ENCODE measurements at places on chromosomes 3 and 15.

GRCh38 chr3:169034401-169034800 is 629.1 kb downstream of the MECOM start:
- no peak for DNase-seq

- DNase-seq, result no peak
Observed at GRCh38 chr3:188233320-188233719, 79.4 kb downstream of the LPP start.

- no peak for DNase-seq
Observed at GRCh38 chr3:123655400-123655799, 70.5 kb upstream of the HACD2 start.

GRCh38 chr15:61989667-61990066 is 70.6 kb downstream of the VPS13C start:
- DNase-seq, result no peak

- no peak for DNase-seq
Observed at GRCh38 chr15:79804838-79805237, 92.0 kb downstream of the MTHFS start.

DNA sequence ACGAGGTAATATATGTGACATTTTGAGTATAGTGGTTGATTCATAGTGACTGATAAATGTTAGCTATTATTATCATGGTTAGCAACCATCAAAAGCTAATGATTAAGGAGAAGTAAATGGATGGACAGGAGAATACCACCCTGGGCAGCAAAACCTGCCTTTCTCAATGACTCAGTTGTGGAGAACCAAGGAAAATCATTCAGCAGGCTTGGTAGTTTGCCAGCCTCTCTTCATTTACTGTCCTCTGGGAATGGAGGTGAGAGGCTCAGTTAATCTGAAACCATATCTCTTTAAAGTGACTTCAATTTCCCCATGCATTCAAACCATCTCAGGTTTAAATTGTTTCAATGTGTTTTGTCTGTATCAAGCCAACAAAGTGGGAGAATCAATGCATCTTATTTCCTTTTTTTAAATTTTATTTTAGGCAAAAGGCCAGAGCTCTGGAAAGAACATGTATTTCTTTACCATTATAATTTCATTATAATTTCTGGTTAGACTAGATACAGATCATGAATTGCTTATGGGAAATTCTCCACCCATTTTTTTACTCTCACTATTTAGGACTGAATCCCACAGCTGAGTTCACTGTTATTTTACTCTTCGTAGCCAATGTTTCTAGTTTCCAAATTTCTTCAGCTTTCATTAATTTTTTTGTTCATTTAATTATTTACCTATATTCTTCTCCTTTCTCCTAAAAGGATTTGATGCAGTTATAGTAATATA is 2.7 kb downstream of the TM4SF18 start:
- no peak for DNase-seq

- no peak for DNase-seq
Observed at GRCh38 chr3:29488922-29489321, 208.1 kb downstream of the RBMS3 start.

DNA sequence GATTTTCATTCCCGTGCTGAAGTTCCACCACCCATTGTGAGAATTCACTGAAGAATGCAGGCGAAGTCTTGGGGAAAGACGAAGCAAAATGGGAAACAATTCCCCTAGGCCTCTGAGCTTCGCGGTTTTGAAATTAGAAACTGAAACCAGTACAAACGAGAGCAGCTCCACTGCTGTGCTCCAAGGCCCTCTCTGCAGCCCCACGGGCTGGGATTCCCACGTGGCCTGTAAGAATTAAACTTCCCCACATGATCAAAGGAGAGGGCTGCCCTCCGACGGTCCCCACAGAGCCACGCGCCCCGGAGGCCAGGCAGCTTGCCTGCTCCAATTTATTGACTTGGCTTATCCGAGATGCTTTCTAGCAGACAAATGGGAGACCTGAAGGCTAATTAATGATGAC is 144.0 kb downstream of the GREM1 start:
- peak; percentile 61 for DNase-seq

DNA sequence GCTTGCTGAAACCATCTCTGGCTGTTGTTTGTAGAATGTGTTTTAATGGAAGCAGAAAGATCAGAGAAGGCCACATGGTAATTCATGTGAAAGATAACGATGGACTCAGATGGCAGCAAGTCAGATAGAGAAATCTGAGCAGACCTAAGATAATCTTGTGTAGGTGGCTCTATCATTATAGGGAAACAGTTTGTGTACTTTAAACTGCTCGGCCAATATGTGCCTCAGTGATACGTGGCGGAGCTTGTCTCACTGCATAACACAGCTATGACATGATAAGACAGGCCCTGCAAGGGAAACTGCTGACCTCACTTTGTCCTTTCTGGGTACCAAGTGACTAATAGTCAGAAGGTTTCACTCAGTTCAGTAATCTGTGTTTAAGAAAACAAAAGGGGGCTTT is 51.0 kb downstream of the MME start:
- no peak for DNase-seq

GRCh38 chr3:62950210-62950609 is 75.0 kb upstream of the CADPS start:
- DNase-seq, result no peak

- no peak for DNase-seq
Observed at GRCh38 chr15:74137537-74137894, 7.1 kb downstream of the ISLR2 start.

GRCh38 chr3:129311054-129311902 is 32.6 kb downstream of the HMCES start:
- DNase-seq, result no peak

DNA sequence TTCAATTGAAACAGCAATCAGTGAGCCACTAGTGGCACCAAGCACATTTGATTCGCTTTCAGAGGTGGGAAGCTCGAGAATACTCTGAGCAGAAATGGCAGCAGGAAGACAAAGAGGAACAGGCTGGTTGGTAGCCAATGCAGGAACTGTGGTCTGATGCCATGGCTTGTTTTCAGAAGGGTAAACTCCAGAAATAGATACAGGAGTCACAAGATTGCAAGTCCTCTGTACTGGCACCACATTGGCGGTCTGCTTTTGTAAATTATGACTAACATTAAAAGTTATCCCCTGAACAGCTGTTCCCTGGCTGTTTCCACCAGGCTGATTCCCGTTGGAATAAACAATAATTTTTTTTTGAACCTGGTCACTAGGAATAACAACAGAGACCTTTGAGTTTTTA is 35.5 kb downstream of the USF3 start:
- DNase-seq, result no peak

DNA sequence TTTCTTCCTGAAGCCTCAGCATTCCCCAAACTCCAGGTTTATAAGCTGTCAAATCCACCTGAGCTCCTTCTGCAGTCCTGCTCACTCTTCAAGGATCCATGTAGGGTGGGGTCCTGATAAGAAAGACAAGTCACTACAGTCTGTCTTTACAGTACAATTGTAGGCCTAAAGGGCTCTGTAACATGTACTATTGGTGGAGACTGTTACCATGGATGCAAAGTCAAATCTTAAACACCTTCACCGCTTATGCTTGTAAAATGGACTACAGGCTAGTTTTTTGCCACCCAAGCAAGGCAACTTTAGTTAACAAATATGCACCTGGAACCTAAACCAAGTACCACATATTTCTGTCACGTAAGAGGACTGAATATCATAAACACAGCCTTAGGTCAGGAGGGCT is 44.7 kb downstream of the CBLB start:
- no peak for DNase-seq

- DNase-seq, result no peak
Observed at GRCh38 chr3:32963871-32964270, 12.4 kb downstream of the CCR4 start.

DNA sequence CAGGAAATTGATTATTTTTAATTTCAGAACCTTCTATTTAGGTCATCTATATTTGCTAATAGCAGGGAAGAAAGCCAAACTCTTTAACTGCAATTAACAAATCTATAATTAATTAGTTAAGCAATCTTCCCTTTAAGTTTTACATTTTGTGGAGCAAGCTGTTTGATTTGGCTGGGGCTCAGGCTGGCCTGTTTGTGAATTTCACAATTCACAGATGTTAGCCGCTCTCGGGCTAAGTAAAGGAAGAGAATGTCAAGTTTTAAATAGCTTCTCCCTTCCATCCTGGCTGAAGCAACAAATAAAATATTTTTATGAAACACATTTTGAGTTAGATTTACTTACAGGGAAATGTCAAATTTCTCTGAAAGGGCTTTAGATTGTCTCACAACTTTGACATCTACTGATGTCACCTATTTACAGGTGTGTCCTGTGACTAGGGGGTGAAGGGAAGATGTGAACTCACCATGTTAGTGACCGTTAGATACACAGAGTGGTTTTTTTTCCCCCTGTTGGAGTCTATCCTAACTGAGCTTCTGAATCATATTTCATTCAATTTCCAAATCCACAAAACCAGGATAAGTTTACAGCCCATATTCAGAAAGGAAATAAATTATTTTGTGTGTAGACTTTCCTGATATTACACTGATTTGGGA is 1.3 kb upstream of the TP63 start:
- no peak for DNase-seq

DNA sequence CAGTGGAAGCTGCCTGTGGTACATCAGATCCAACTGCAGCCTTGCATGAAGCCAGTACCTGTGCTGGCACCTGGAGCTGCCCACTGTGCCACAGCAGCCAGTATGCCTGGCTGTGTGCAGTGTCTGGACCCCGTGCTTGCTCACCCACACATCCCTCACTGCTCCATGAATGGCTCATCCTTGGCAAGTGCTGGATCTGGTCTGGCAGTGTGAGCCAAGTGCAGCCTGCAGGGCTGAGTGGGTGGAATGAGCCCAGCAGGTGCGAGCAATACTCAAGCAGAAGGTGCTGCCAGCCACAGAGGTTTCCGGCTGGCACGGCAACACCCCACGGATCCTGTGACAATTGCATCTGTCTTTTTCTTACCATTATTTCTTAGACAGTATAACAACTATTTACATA is 488.2 kb upstream of the ROBO2 start:
- DNase-seq, result no peak

DNA sequence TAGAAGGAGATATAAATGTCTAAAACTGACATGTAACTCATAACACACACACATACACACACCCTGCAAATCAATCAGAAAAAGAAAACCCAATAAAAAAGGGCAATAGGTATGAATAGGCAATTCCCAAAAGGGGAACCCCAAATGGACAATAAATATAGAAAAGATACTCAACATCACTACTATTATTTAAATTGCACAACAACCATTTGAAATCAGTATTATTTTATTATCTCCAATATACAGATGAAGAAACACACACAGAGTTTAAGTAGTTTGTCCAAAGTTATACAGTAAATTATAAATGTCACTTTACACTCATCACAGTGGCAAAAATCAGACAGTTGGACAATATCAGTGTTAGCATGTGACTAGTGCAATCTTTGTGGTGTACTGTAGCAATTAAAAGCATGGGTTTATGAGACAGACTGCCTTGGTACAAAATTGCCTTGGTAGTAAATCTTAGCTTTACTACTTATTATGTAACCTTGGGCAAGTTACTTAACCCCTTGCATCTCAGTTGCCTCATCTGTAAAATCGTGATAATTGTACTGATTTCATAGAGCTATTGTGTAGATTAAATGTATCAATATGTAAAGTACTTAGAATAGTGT is 3.4 kb upstream of the FSTL1 start:
- DNase-seq, result no peak

GRCh38 chr15:85305050-85305449 is 75.4 kb upstream of the AKAP13 start:
- DNase-seq, result no peak

DNA sequence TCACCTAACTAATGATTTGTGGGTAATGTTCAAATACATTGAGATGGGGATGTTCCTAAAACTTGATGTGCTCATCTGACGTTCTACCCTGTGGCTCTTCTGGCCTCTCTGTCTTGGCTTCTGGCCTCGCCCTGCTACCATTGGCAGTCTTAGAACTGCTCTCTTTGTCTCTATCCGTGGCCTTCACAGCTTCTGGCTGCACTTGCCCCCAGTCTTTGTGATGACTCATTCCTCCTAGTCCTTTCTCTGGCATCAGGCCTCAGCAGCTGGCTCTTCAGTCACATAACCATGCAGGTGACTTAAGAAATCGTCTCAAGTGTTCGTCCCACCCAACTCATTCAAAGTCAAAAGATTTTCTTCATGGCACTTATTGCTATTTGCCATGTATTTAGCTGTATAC is 188.1 kb downstream of the BBX start:
- no peak for DNase-seq

DNA sequence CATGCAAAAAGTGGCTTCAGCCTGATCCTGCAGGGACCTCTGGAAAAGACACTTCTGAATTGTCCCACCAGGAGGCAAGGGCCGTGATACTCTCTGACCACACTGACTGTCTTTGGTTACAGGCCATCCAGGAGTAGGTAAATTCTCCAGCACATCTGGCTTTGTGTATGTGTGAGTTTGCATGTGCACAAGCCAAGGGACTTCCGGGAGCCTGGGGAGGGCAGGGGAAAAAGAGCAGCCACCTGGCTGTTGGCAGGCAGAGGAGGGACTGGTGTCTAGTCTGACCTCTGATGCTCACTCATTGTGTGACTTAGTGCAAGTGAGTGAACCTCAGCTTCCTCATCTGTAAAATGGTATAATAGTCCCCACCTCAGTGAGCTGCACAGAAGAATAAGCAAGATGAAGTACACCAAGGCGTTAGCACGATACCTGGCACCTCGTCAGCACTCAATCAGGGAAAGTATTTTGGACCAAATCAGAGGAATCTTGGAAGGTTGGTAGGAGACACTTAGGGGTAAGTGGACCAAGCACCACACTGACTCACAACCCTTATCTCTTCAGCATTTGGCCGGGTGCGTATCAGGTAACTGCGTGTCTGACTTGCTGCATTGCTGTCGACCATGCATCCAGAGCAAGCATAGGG is 19.1 kb downstream of the KLHL6 start:
- no peak for DNase-seq

DNA sequence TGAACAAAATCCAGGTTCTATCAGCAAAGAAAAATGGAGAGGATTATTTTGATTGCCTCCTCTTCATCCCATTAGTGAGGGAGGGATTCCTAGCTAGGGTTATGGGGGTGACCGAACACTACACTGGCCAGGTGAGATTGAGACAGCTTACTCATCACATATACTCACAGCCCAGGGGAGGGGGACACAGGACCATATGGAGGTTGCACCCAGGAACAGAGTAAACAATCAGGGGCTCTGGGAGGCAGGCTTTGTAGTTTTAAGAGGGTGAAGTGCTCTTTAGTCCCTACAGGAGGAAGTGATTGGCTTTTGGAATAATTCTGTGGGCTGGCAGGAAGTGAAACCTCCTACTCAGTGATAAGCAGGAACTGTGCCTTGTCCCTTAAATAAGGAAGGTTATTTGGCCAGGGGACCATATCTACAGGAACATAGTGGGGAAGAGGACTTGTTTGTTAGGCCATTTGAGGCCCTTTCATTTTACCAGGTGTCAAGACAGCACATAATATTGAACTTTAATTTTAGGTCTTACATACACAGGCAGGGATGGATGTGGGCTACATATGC is 17.5 kb upstream of the KCTD6 start:
- no peak for DNase-seq

DNA sequence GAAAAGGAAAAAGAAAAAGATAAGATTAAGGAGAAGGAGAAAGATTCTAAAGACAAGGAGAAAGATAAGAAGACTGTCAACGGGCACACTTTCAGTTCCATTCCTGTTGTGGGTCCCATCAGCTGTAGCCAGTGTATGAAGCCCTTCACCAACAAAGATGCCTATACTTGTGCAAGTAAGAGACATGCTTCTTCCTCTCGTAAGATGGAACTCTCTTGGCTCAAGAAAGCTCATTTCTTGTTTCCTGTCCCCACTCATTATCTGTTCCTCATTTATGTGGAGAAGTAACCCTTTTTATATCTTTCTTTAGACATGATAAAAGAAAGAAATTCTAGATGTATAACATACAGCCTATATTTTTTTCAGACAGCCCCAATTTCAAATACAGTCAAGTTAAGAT is 101.4 kb downstream of the KLHL25 start:
- no peak for DNase-seq

Data from left hindlimb (tissue), 1 donor.